ENCODE measurements at places on chromosomes 4 and X.

GRCh38 chrX:74422576-74423288 is 1.4 kb downstream of the SLC16A2 start:
- peak; percentile 37 for DNase-seq

DNA sequence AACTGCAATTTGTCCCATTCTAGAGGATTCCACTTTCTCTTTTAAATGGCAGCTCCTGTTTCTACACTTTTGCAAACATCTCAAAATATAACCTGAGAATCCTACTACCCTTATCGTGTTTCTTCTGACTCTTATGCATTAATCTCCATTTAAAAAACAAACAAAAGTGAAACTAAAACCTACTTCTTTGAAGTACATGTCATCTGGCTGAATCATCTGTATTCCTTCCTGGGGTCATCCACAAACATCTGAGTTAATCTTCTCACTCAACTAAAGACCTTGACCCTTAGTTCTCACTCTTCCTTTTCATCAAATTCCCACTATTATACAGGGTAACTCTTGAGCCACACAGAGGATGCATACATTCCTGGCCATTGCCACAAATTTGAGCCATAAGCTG is 584.8 kb downstream of the PPARGC1A start:
- DNase-seq: no peak

DNA sequence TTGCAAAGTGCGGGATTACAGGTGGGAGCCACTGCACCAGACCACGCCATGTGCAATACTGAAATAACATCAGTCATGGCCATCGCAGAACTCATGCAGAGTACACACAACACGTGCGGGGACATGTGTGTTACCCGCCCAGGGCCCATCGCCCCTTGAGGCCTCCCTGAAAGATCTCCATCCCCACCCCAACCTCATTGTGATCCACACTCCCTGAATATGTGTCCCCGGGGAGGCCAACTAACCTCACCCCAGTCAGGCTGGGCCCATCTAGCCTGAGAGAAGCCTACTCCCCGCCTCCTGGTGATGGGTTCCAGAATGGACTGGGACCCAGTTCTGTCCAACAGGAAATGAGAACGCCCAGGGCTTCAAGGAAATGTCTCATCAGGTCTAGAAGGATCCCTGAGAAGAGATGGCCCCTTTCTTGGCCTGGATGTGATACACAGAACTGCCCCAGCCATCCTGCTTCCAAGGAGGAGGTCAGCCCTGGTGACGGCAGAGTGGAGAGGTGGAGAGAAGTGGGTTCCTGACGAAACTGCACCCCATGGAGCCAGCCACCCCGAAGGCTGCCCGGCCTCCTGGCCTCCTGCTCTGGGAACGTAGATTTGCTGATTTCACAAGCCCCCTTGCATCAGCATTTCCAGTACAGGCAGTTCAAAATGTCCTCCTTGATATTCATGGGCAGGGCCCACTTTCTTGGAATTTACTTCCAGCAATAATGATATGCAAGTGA is 22.5 kb upstream of the CLDN24 start:
- DNase-seq: no peak

DNA sequence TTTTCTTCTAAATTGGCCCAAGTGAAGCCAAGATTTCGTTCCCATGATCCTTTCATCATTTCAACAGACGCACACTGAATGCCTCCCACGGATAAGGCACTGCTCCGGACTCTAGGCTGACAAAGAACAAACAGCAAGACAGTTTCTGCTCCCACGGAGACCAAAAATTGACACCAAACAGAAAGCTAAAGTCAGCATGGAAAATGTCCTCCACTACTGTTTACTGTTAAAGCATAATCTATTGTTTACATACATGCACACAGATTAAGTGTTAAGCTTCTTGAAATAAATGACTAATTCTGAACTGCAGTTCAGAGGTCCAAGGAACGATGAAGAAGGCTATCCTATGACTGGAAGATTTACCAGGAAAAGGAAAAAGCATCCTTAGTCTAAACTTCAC is 199.6 kb downstream of the AASDH start:
- DNase-seq: no peak

- no peak for DNase-seq
Measured at GRCh38 chr4:2408401-2408958, 10.0 kb downstream of the ZFYVE28 start.

GRCh38 chr4:128220286-128221235 is 67.1 kb downstream of the PGRMC2 start:
- DNase-seq: peak; percentile 21

- no peak for DNase-seq
Measured at GRCh38 chr4:146260521-146260920, 46.2 kb downstream of the REELD1 start.

DNA sequence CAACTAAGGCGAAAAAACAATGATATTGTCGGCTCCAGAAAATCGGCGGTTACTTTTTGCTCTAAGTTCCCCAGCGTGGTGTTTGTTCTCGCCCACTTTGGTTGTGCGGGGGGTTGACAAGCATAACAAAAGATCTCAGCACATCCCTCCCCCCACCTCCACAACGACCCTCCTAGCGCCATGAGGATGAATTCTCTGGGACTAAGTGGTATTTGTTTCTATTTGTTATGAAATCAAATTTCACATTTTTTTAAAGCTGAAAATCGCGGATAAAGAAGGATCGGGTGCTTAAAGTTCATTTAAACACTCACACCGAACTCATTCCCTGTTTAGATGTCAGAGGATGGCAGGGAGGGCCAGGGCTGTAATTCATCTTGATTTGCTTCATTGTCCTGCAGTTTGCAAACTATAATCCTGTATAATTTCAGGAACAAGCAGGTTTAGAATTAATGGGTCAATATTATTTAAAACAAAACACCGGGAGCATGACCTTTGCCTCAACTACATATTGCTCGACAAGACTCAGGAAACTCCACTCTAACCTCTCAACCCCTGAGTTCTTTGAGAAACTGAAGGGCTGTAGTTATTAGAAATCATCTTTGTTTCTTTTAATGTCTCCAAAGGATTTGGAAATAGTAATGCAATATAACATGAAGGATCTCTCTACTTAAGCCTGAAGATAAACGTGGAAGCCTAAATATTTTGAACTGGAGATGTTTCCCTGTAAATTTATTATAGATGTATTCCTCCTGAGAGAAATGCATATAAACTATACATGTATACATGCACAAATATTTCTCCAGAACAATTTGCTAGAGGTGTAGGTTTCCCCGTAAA is 6.4 kb downstream of the PITX2 start:
- DNase-seq: no peak

DNA sequence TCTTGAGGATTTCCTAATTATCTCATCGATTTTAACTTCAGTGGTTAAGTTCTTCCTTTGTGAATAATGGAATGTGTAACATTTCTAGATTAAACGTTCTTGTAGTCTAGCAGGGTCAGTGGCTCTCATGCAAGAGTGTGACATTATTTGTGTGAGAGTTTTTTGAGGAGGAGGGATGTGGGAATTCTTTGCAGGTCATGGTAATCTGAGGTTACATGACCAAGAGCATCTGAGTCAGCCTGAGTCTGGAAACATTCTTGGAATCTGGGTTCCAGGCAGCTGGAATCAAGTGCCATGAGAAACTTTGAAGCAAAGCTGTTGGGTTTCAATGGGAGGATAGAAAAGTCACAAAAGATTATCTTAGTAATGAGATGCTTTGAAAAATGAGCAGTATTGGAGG is 49.5 kb downstream of the GK start:
- DNase-seq: peak; percentile 45

GRCh38 chrX:10549280-10549679 is 71.1 kb downstream of the MID1 start:
- no peak for DNase-seq

DNA sequence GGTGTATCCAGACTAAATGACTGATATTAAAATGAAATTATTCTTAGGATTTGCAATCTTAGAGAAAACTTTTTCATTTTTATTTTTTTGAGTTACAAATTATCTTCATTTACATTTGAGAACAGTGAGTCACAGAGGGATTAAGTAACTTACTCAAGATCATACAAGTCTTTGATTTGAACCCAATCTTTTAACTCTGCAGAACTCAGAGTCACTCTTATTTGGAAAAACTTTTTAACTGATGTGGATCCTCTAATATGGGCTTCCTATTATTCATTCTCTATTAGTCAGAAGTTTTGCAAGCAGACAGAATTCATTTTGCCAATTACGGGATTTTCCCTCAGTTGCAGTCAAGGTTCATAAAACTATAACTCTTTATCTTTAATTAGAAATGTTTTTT is 20.1 kb downstream of the HPRT1 start:
- no peak for DNase-seq

DNA sequence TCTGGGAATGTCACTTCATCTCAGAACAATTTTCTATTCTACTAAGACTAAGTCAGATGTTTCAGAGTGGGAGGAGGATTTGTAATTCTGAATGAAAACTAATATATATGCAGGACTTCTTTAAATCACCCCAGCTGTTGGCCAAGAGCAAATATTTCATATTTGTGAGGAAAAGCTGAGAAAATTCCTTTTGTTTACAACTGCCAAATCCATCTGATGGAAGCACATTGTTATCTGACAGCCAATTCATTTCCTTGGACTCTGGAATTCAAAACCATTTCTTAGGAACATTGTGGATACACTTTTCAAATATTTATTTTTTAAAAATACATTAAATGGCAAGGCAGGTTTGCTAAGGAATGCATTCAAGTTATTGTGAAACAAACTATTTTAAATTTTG is 8.0 kb downstream of the SLIT2 start:
- DNase-seq: no peak

GRCh38 chrX:115968436-115969252 is 201.9 kb upstream of the AGTR2 start:
- no peak for DNase-seq

DNA sequence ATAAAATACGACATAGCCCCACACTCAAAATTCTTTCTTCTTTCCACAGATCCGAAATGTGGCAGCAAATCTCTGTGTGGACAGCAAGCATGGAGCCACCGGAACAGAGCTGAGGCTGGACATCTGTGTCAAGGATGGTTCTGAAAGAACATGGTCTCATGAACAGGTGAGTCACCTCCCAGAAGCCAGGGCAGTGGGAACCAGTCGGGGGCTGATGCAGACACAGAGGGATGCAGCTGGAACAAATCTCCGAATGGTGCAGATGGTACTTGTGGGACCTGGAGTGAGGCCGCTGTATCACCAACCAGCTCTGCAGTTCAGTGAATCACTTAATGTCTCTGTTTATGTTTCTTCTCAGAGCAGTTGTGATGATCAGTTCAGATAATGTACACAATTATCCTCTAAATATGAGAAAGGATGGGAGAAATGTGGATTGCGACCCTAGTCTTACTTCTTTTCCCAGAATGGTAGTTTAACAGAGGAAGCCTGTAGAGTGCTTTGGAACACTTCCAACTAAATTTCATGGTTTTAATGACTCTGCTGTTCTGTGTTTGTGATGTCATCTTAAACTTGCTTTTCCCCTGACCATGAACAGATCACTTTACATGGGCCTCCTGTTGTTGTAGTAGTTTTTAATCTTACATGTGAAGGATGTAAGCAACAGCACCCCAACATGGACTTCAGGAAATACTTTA is 159.3 kb upstream of the GALNT7 start:
- no peak for DNase-seq

- no peak for DNase-seq
Measured at GRCh38 chr4:47550899-47551548, 65.9 kb downstream of the ATP10D start.

DNA sequence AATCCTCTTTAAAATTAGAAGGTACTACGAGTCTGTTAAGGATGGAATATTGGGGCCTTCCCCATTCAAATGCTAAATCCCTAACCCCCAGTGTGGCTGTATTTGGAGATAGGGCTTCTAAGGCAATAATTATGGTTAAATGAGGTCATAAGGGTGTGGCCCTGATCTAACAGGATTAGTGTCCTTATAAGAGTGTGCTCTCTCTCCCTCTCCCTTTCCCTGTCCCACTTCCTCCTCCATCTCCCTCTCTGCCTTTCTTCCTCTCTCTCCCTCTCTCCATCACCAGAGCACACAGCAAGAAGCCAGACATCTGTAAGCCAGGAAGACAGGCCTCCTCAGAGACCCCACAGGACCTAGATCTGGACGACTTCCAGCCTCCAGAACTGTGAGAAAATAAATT is 116.9 kb downstream of the COL25A1 start:
- no peak for DNase-seq

GRCh38 chrX:150767045-150767395 is 73.8 kb downstream of the MTMR1 start:
- no peak for DNase-seq

DNA sequence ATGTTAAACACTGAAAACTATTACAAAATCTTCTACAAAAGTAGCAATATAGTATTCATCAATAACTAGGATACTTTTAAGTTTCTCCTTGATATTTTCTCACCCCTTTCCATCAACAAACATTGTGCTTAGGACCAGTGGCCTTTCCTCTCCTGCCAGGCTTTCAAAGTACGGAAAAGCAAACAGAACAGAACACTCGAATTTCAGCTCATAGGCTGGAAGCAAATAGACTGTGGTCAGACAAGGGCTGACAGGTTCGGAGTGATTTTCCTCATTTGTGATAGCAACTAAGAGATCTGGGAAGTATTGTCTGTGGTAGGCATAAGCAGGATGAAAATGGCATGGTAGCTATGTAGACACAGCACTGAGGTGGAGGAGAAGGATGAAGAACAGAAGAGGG is 68.6 kb upstream of the SORBS2 start:
- DNase-seq: no peak

DNA sequence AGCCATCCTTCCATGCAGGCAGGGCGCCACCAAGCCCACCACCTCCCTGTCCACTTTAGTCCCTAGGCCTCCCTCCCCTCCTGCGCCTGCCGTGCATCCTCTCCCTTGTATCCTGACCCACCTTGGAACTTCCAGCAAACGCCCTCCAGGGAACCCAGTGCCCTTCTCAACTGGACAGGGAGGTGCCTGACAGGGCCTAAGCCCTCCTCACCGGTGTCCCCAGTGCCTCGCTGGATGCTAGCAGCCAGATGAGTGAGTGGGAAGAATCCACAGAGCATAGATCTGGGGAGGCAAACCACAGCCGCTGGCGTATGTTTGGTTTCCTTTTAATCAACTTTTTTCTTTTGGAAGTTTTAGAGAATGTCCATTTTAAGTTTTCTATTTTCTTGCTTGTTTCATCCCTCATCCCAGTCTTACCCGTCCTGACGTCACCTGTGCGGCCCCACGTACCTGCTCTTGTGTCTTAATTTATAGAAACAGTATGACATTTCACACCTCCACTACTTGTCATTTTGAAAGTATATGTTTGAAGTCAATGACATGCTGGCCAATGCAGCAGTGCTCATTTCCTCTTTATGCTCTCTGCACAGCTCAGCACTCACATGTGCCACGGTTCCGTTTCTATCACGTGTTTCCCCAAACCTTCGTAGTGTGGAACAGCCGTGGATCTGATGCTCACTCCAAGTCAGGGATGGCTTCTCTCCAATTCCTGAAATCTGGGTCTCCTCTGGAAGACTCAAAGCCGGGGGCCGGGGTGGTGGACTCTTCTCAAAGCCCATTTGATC is 3.4 kb upstream of the HMX1 start:
- no peak for DNase-seq

Measured in AG04450 (cell line).